H1 (cell line): ENCODE measurements at places on chromosomes 2 and 18.

- DNase-seq: no peak
Measured at GRCh38 chr2:61959381-61960293, 54.2 kb downstream of the COMMD1 start.

DNA sequence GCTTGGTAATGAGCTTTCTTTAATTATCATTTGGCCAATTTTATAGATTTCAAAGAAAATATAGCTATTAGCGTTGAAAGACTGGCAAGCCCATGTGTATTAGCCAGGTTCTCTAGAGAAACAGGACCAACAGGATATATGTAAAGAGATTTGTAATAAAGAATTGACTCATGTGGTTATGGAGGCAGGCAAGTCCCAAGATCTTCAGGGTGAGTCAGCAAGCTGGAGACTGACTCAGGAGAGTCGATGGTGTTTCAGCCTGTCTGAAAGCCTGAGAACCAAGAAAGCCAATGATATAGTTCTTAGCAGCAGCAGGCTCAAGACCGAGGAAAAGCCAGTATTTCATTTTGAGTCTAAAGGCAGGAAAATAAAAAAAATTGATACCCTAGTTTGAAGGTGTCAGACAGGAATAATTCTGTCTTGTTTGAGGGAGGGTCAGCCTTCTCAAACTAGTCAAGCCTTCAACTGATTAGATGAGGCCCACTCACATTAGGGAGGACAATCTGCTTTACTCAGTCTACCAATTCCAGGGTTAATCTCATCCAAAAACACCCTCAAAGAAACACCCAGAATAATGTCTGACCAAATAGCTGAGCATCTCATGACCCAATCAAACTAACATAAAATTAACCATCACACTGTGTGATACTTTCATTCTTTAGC lies 78.3 kb upstream of the CRIM1 start:
- no peak for DNase-seq

GRCh38 chr2:205908212-205909183 lies 177.5 kb downstream of the INO80D start:
- no peak for DNase-seq

- no peak for DNase-seq
Measured at GRCh38 chr2:167187049-167187727, 298.9 kb downstream of the XIRP2 start.

DNA sequence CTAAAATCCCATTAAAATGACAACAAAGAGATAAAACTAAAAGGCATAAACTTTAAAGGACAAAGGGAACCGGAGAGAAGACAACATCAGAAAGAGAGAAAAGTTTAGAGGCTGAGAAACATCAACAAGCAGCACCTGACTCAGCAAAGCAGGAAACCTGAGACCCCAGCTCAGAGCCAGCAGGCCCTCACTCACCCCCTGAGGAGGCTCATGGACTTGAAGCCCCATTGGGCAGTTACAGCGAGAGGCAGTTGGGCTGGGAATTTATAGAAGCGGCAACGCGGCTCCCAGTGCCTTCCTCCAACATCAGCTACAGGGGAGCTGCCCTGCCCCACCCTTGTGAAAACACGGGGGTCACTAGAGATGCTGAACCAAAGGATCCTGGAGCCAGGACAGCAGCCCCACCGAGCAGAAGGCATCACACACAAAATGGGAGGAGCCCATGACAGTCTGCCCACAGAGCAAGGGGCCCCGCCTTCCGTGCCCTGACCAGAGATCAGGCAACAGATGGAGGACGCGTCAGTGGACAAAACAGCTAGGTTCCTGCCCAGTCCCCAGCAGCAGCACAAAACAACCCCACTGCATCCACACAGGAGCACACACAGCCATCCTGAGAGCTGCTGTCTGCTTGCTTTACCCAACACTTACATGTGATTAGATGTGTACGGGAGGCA lies 52.7 kb downstream of the CMPK2 start:
- no peak for DNase-seq

DNA sequence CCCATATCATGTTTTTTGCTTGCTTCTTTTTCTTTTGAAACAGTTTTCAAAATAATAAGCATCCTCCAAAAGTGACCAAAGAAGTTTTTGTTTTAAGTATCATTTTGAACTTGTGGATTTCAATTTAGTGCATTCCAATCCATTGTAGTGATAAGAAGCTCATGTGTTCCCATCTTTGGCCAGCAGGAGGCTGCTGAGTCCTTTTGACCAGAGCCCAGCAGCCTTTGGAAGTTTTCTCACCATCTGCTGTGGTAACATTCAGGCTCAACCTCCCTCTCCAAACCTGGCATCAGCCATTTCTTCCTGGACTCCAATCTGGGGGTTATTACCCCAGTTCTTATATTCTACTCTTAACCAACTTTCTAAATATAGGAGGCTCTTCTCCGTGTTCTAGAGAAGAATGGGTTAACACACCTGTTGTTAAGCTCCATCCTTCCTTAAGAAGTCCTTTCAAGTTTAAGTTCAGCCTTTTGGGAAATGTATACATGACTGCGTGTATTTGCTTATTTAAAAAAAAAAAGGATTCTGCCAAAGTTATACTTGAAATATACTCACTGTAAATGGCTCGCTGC lies 39.0 kb upstream of the MAL start:
- peak; percentile 68 for DNase-seq

- DNase-seq: no peak
Measured at GRCh38 chr18:2306606-2307005, 264.7 kb downstream of the METTL4 start.

DNA sequence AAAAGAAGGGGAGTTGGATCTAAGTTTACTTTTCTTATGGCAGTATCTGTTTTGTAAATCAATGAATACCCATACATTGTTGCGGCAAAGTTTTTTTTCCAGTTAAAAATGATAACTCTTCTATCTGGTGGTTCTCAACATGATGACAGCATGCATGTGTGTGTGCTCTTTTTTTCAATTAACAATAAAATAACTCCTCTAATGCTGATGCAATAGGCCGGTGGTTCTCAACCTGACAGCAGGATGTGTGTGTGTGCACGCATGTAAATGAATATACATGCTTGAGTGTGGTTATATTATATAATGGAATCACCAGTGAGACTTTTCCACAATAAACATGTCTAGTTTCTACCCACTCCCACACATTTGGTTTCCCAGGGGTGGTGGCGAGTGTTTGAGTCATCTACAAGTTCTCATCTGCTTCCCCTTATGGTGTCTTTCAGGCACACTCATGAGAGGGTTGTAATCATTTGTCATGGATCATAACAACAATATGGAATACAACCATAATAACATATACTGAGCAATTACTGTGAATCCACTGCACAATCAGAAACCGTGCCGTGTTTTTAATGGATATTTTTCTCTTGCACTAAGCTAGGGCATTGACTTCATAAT lies 31.2 kb downstream of the PARD3B start:
- no peak for DNase-seq

DNA sequence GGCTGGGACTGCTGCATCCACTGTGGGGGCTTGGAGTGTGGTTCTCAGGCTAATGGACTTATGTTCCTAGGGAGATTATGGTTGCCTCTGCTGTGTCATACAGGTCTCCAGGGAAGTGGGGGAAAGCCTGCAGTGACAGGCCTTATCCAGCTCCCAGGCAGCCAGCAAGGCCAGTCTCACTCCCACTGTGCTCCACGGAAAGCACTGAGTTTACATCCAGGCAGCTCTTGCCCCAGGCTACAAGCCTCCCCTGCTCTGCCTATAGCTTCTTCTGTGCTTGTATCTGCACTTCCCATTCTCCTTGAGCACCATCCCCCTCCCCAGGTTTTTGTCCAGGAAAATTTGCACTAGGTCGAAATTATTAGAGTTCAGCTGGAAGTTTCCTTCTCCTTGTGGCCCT lies 231.9 kb downstream of the ZRANB3 start:
- no peak for DNase-seq

- DNase-seq: no peak
Measured at GRCh38 chr2:13018490-13018889, 301.8 kb downstream of the TRIB2 start.

DNA sequence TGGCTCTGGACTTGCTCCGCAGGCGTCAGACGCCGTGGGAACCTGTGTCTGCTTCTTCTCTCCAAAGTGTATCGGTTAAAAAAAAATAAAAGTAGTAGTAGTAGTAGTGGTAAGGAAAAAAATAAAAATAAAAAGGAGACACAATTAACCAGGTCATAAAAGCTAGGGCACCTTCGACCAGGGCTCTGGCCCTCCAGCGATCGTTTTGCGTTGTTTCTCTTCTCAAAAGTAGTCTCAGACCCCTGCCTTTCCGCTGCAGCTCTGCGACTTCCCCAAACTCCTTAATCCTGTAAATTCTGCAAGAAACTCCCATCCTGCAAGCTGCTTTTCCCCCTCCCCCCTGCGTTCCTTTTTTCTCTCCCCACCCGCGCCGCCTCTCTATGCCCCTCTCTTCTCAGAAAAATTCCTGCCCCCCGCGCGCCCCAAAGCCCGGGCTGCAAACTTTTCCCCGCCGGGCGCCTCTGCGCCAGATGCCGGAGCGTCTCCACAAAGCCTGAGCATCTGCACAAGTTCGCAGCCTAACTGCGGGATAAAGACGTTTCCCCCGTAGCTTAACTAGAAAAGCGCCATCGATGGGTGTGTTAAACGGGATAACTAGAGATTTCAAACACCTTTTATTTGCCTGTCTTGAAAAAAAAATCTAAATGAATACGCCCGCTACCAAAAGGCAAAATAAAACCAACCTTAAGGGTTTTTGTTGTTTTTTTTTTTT lies 1.8 kb upstream of the SALL3 start:
- no peak for DNase-seq

GRCh38 chr2:148969659-148970061 lies 68.8 kb upstream of the LYPD6B start:
- DNase-seq: no peak

- no peak for DNase-seq
Measured at GRCh38 chr2:240998706-240998994, 232 bp downstream of the SNED1 start.

GRCh38 chr2:223044092-223044836 lies 7.7 kb upstream of the KCNE4 start:
- no peak for DNase-seq

DNA sequence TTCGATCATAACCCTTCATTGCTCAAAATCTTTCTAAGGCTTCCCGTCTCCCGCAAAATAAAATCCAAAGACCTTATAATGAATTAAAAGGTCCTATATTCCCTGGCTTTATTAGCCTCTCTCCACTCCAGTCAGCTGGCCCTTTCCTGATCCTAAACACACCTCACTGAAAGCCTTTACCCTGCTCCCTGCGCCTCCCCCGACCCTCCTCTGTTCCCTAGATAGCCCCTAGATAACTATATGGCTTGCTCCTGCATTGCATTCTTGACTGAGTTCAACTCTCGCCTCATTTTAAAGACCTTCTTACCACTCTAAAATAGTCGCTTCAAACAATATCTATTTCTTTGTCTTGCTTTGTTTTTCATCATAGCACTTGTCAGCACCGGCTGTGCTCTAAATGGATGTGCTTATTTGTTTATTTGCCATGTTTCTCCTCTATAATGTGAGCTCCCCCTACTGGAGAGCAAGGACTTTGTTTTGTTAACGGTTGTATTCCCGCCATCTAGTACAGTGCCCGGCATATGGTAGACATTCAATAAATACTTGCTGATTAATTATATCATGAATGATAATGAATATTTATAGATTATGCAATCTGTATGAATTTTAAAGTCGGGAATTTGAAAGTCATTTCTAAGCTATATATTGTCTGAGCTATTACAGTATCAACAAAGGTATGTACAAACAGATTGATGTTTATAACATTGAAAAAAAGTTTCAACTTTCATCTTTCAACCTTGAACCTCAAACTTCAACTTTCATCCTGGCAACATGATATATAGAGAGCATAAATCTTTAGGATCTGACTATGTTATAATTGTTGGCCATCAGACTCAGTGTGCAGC lies 32.4 kb upstream of the VIT start:
- DNase-seq: no peak
